Right ventricle myocardium superior (tissue), 1 donor: ENCODE measurements at places on chromosomes 6 and 20. TPM values are rescaled to one million over a fixed set of nuclear protein-coding genes. Genes with fewer than 3 reads are reported as not detected.

PNPLA1 gene
- total RNA-seq, result not detected

DNA sequence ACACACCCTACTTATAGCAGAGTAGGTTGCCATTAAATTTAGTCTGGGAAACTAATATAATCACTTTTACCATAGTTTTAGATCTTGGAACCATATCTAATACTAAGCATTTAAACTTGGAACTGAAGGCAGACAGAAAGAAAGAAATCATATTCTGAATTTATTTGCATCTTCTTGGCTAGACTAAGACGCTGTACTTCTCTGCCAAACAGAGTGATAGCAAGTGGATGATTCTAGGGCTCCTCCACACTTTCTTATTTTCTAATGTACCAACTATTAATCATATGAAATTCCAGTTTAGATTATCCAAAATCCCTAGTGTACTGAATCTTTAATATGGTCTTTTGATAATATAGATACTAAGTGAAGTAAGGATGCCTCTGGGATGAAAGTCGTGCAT is 277.0 kb downstream of the CENPW start:
- DNase-seq, result no peak

DNA sequence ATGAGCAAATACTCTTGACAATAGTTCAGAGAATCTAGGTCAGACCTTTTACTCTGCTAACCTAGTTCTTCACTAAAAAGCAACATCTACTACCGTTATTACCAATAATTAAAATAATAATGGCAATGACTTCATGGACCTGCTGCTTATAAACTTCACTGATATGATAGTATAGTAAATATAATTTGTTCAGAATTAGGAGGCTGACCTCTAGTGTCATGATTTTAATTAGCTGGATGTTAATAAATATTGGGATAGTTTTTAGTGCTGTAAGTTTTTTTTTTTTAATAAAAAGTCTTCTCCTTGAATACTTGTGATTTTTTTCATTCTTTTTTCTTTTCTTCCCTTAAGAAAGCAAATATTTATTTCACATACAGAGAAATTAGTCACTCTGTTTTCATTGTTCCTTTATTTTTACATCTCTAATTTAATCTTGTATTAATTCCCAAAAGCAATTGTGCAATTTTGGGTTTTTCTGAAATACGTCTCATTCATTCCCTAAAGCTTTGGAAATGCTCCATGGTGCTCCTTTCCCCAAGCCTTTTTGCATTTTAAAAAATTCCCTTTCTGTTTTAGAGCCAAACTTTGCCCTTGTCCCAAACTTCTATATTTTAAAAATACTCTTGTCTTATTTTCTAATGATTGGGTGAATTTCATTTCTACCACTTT is 46.6 kb upstream of the UST start:
- DNase-seq, result no peak

DNA sequence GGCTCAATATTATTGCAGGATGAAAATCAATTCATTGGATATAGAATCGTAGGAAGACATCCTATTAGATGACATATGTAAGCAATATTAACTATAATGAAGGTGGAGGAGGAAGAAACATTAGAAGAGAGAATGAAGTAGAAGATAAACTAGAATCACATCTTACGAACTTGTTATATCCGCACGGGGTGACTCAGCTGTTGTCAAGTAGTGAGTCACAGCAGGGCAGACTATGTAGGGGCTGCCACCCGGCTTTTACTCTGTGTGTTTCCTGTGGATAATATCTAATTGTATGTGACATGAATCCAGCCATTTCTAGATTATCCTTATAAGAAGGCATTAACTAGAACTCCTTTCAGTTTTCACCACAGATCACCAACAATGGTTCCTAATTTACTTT is 520.2 kb downstream of the DOK5 start:
- no peak for DNase-seq

- no peak for DNase-seq
Measured at GRCh38 chr6:158767709-158768108, 51.5 kb downstream of the EZR start.

GNRH2 gene
- total RNA-seq, result not detected

CFB gene
- 5.5 TPM for total RNA-seq

- DNase-seq, result peak; percentile 35
Measured at GRCh38 chr6:322940-323729, 30.8 kb downstream of the DUSP22 start.

- DNase-seq, result peak; percentile 68
Measured at GRCh38 chr6:167141667-167142432, 15.9 kb downstream of the GPR31 start.

DNA sequence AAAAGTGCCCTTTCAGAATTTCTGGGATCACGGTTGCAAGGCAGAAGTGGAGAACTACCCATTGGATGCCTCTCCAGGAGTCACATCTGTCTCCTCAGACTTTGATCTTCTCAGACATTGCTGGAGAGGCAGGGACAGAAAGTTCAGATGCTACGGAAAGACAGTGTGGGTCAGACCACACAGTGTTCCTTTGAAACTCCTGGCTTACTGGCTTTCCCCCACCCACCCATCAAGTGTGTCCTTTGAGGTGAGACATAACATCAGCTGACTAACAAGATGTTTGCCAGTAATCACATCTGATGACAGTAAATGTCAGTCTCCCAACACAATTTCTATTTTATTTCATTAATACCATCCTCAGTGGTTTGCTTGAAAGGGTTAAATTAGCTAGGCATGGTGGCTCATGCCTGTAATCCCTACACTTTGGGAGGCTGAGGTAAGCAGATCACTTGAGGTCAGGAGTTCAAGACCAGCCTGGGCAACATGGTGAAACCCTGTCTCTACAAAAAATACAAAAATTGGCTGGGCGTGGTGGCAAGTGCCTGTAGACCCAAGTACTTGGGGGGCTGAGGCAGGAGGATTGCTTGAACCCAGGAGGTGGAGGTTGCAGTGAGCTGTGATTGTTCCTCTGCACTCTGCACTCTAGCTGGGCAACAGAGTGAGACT is 67.2 kb upstream of the SNX9 start:
- DNase-seq, result no peak

SNAP25 gene
- not detected for total RNA-seq

- DNase-seq, result no peak
Measured at GRCh38 chr6:84758486-84758885, 5.9 kb downstream of the TBX18 start.
